ENCODE measurements at places on chromosomes 2 and 18.
A peak's percentile ranks its signal among the peaks of the same experiment; 100 is the strongest.

- no peak for DNase-seq
Measured at GRCh38 chr2:15449556-15450236, 111.4 kb downstream of the NBAS start.

GRCh38 chr2:179467111-179467510 is 202.5 kb upstream of the SESTD1 start:
- DNase-seq = no peak

DNA sequence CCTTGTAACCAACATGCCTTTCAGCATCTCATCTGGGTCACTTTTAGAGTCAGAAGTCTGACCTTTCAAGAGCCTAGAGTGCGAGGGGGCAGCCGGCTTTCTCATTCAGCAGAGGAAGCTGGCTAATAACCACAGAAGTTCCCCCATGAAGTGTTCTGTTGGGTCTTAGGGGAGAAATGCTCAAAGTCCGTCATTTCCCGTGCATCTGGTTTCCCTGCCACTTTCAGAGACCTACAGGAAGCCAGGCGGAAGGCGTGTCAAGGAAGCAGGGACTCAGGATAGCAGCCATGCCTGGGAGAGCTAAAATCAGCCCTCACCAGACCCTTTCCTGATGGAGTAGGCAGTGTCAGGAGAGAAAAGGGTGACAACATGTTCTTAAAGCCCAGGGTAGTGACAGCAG is 301.8 kb upstream of the ID2 start:
- no peak for DNase-seq

GRCh38 chr2:144546933-144547332 is 27.0 kb upstream of the ZEB2 start:
- DNase-seq = no peak

DNA sequence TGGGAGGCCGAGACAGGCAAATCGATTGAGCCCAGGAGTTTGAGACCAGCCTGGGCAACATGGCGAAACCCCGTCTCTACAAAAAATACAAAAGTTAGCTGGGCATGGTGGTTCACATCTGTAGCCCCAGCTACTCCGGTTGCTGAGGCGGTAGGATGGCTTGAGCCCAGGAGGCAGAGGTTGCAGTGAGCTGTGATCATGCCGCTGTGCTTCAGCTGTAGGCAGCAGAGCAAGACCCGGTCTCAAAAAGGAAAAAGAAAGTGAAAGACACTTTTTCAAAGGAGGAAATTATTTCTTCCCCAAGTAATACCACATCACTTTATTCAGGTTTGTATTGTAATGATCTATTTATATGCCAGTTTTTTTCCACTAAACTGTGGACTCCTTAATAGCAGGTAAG is 35.7 kb upstream of the TAF4B start:
- no peak for DNase-seq

DNA sequence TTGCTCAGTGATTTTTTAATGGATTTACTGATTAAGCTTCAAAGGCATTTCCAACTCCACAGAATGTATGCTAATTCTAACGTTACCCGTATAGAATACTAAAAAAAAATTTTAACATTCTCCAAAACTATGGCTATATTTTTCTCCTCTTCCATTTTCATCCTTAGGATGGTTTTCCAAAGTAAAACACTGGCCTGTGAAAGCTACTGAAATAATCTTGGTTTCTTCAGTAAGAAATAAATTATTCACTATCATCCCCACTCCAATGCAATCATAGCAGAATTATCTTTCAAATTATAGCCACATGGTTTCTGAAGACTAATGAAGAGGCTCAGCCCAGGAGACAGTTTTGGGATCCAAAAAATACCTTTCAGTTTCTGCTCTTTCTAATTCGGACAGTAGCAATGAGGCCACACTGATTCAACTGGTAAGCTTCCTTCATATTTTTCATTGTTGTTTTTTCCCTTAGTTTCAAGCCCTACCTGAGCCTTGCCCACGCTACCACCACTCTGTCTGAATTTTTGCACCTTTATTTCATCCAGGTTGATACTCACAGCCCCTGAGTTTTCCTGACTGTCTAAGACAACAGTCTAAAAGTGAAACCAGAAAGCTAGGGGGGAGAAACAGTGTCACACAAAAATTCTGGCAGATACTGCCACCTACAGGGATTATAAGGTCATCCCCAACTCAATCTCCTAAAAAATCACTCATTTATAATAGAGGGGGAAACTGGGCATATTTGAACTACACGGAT is 887.9 kb downstream of the NRXN1 start:
- peak; percentile 77 for DNase-seq

GRCh38 chr2:119290859-119291587 is 67.4 kb downstream of the STEAP3 start:
- DNase-seq = peak; percentile 83

DNA sequence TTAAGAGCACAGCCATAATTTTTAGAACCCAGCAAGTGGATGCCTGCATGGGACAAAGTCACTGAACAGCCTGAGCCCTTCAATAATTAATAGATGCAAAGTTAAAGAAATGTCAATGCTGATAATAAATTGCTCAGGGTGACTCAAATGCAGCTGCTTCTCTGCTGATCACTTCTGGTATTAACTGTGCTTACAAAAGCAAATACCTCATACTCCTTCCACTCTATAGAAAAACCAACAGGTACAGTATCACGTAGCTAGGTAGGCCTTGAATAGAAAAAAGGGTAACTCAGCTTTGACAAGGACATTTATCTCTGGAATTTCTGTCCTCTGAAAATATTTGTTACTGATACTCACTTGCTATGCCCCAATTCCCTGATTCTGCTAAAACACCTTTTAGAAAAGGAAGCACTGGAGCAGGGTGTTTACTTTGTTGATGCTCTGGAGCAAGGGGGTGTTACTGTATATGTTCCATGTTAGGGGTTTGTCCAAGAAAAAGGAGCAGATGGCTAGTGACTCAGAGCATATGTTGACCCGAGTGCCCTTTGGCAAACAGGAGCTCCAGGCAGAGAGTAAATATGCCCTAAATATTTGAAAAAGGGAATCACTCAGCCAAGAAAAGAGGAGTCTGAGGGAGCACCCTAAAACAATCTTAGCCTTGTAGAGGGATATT is 59.1 kb upstream of the RTN4 start:
- DNase-seq = no peak

DNA sequence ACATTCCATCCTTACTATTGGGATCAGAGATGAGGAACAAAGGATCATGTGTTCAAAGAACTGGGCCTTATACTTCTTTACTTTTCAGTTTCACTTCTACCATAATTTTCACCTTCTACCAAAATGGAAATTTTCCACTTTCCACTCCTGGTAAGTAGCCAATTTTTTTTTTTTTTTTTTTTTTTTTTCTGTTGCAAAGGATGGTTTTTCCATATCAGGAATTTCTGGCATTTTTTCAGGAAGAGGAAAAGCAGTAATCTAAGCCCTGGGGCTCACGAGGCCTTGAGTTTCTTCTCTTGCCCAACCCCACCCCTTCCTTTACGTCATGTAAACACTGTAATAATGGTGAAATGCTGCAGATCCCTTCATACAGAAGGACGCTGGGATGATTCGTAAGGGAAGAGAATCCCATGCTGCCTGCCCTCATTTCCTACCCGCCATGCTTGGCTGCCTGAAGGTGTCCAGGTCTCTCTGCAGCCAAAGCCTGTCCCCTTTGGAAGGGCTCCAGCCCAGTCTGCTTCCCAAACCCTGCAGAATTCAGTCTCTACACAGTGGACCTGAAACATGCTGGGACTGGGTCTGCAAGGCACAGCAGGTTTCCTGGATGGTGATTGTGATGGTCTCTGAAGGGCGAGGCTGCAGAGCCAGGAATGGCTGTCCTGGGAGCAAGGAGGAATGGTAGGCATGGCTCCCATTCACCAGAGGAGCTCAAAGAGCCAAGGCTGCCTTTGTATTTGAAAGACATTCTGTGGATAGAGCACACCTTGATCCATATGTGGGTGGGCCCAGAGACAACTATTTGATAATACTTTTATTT is 57.0 kb downstream of the EFR3B start:
- DNase-seq = no peak

- no peak for DNase-seq
Measured at GRCh38 chr18:6199777-6200176, 214.9 kb downstream of the L3MBTL4 start.

GRCh38 chr2:37361216-37361815 is 16.9 kb downstream of the QPCT start:
- no peak for DNase-seq

DNA sequence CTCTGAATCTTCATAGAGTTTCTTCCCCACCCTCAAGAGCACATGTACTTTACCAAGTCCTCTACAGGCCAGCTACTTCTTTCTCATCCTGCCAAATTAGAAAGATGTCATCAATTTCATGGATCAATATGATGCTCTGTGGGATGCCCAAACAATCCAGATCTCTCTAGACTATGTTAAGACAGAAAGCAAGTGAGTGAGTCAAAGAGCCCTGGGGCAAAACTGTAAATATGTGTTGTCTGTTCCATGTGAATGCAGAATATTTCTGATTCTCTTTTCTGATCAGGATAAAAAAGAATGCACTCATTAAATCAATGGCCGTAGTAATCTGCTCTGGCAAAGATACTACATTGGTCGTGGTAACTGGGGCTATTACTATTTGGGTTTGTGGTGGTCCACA is 53.1 kb upstream of the ROCK2 start:
- no peak for DNase-seq

DNA sequence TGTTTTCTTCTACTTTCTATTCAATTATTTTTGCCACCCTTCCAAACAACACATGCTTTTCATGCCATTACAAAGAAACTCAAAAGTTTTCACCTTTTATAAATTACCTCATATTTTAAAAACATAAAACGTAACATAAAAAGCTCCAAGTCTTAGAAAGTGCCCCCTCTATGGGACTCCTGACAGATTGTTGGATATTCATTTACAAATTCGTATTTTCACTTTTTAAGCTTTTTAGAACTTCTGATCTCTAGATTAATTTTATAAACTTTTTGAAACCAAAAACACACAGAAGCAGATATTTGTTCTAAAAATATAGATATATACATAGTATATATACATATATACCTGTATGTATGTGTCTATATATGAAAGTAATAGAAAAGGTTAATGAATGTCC is 1.5 kb downstream of the COL5A2 start:
- DNase-seq = no peak

DNA sequence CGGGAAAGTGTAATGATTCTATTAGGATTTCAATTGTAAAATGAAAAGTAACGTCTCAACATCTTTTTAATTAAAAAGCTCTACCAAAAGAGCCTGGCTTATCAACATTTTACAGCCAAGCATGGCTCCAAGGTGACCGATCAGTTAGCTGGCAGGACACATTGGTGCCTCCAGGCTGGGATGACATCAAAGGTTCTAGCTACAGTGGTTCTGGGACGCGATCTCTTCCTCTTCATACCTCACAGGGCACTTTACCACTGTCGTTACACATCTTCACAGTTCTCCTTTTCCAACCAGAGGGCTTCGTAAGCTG is 693 bp downstream of the ORC2 start:
- no peak for DNase-seq

- DNase-seq = no peak
Measured at GRCh38 chr2:62216616-62217015, 20.7 kb downstream of the B3GNT2 start.

DNA sequence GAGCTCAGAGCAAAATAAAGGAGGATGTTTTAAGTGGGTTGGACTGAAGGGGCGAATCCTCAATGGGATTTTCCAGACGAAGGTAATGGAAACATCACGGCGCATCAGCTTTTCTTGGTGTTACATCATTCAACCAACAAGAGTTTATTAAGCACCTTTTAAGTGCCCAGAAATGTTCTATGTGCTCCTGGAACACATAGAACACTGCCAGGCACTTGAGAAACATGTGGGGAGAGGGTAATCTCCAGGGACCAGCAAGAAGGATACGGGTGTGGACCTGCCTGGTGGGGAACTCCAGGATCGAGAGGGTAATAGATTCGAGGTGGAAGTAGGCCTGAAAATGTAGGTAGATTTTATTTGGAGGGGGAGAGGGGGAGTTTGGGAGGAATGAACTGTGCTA is 168.6 kb downstream of the PRKCE start:
- DNase-seq = no peak

DNA sequence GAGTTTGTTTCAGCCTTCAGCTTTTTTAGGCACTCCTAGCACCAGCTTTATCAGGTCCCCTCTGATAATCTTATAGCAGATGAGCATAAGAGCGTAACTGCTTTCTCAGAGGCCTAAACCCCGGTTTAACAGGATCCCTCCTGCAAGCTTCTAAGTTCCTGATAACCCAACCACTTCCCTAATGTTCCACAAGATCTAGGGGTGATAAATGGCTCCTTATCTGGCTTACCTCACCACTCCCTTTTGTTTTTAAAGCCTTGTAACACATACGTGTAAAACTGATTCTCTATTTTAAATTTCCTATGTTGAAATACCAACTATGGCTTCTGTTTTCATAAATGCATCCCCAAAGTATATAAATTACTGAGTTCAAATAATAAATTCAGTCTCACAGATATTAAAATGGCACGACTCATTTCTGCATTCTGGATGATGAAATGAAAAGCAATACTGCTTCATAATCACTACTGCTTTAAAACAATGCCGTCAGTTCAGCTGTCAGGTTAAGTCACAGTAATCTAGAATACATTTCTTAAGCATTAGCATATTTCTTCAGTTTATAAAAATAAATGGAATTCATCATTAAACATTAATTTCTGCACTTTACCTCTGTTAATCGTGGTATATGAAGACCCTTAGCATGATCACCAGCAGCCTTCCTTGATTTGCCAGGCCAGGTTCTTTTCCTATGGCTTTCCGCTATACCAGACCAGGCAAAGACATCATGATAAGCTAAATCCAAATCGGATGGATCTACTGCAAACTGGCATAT is 126.3 kb downstream of the C2orf74 start:
- no peak for DNase-seq

GRCh38 chr2:78985558-78985957 is 39.9 kb upstream of the REG3G start:
- DNase-seq = no peak

DNA sequence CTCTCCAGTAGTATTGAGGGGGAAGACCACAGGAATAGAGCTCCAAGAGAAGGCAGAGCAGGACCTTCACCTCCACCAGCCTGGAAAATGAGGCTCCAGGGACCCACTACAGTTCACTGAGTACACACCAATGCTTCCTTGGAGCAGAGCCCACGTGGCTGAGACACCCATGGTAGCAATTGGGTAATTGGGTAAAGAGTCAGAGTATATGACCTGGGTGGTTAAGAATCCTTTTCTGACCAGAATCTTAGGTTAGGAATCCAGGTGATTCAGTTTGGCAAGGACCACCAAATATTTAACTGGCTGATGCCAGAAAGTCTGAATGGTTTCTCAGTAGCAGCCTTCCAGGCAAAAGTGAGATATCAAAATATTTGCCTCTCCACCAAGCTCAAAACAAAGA is 107.7 kb downstream of the MDH1 start:
- no peak for DNase-seq

Measured in NCI-H1105 treated with DMSO at 0.1 percent for 48 hours (cell line).